ENCODE measurements at places on chromosomes 2 and 18. TPM values are rescaled to one million over a fixed set of nuclear protein-coding genes. Genes with fewer than 3 reads are reported as not detected.

DNA sequence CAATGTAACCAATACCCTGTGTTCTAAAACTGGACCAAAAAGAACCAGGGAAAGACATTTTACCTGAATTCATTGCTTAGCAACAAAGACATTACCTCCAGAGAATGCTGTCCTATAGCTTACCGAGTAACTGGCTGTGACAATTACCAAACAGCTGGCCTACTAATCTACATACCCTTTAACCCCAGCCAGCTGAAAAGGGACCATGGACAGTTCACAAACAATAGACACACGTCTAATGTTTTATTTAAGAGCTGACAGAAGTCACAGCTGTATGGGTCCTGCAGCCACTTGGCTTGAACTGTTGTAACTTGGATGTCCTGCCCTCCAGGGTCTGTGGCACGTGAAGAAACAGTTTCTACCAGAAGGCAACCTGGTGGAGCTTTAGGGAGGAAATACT, 130.1 kb upstream of the EFEMP1 start:
- DNase-seq = no peak

The TM4SF20 gene
- total RNA-seq = not detected

The DSC2 gene
- total RNA-seq = 54.9 TPM

- no peak for DNase-seq
Observed at GRCh38 chr2:230589497-230590015, 123.1 kb upstream of the CAB39 start.

The PPP1R7 gene
- total RNA-seq = 34.9 TPM
